ENCODE measurements at places on chromosomes 5 and 9. TPM values are rescaled to one million over a fixed set of nuclear protein-coding genes. Genes with fewer than 3 reads are reported as not detected.

- no peak for DNase-seq
Observed at GRCh38 chr5:9040475-9040874, 505.4 kb downstream of the SEMA5A start.

GRCh38 chr9:33924978-33925797 lies 108.2 kb downstream of the UBE2R2 start:
- peak; percentile 71 for DNase-seq

DNA sequence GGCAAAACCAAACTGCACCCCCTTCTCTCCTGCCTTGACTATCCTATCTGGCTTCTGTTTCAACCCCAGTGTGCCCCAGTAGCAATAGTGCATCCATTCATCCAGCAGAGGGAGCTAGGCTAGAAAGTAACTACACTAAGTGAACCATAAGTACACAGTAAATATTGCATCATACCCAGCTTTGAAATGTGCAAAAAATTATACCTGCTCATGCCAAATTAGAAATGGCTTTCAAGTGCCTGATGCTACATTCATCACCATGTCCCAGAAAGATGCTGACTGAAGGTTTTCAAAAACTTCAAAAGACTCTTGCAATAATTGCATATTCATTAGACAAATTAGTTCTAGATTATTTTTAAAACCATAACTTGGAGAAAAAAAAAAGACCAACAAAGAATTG lies 153.5 kb downstream of the PRELID2 start:
- peak; percentile 74 for DNase-seq

DNA sequence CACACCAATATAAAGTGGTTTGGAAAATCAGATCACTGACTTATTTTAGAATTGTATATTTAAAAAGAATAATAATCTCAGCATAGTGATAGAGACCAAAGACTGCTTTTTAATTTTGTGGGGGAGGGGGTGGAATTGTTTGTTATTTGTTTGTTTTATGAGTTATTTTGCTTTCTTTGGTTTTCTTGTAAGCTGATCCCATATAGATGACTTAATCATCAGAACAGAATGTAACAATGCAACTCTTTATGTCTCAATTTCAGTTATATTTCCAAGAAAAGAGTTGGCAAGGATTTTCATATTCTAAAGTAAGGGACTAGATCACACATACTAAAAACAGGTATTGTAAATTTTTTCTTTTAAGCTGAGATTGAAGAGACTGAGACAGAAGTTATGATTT lies 984.9 kb downstream of the TLE4 start:
- no peak for DNase-seq

DNA sequence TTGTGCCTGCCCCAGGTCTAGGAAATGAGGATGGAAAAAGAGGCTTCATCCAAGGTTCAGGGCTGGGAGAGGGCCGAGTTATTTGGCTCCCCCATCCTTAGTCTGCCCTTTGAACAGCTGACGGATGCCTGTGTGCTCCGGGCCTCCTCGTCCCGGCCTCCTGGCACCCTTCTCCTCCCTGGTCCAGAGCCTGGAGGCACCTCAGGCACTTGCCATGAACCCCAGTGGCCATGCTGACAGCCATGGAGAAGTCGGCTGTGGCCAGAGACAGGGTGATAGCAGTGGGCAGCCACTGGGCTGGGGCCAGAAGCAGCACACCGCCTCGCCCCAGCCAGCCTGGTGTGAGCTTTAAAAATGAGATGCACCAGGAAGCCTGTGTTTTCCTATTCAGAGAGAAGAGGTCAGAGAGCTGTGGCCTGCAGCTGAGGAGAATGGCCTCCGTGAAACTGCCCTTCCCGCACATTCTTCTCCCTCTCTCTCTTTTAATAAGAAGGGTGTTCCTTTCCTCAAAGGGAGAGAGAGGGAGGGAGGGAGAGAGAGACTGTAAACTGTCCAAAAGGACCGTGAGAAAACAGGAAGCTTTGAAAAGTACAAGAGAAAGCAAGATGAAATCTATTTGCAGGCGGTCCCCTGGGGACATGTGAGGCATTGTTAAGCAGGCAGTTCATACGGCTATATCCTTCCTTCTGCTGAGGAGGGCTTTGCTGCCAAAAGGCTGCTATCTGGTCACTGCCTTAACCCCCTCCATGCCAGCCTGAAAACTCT lies 55.3 kb downstream of the ZNF366 start:
- DNase-seq = peak; percentile 35

HAND1 gene
- not detected for polyA plus RNA-seq

SLC36A2 gene
- not detected for polyA plus RNA-seq

CRHBP gene
- not detected for polyA plus RNA-seq

FAM153A gene
- not detected for polyA plus RNA-seq

ZNF454 gene
- polyA plus RNA-seq = not detected

Measured in A549 (cell line).